ENCODE measurements at places on chromosomes 5 and 9. TPM values are rescaled to one million over a fixed set of nuclear protein-coding genes. Genes with fewer than 3 reads are reported as not detected.

Gene PCDHA1
- not detected for total RNA-seq

Gene TCF7
- 6.5 TPM for total RNA-seq

Gene SEMA5A
- total RNA-seq, result 10.2 TPM

Gene AHRR
- 2.9 TPM for total RNA-seq

Gene BSPRY
- 0.17 TPM for total RNA-seq

Gene SLC36A2
- not detected for total RNA-seq

Gene PCDHA9
- 0.83 TPM for total RNA-seq

Gene COL5A1
- 22.8 TPM for total RNA-seq

Gene MELK
- 10.8 TPM for total RNA-seq

Gene NR4A3
- total RNA-seq, result 0.09 TPM

Gene PCDHA10
- total RNA-seq, result 0.08 TPM

Gene ENTPD8
- 0.83 TPM for total RNA-seq

Gene CD72
- 1.5 TPM for total RNA-seq

Gene RNF20
- 24.8 TPM for total RNA-seq

Gene SETX
- total RNA-seq, result 70.3 TPM

Gene LCN6
- not detected for total RNA-seq

Gene RFESD
- 2.1 TPM for total RNA-seq

Gene LHX3
- not detected for total RNA-seq

Gene FRMD3
- total RNA-seq, result 0.19 TPM

Gene AGXT2
- not detected for total RNA-seq

Gene SLC4A9
- total RNA-seq, result 0.54 TPM

Gene OTULINL
- total RNA-seq, result 0.33 TPM

Gene MYMK
- not detected for total RNA-seq

Gene CAVIN4
- 0.33 TPM for total RNA-seq

Gene TXNDC8
- not detected for total RNA-seq

Gene PCSK1
- total RNA-seq, result not detected

Gene C7
- not detected for total RNA-seq

Gene NIPAL4
- 2.4 TPM for total RNA-seq

Gene NUTM2G
- not detected for total RNA-seq

Gene ECM2
- 2.1 TPM for total RNA-seq

Gene GNA14
- 0.17 TPM for total RNA-seq

Gene HTR1A
- not detected for total RNA-seq

Gene DMRT3
- not detected for total RNA-seq

Gene PKD2L2
- not detected for total RNA-seq

Gene ELOVL7
- 39.2 TPM for total RNA-seq

Gene PCDHA13
- total RNA-seq, result 1.2 TPM

Gene SH2D3C
- under 0.01 TPM for total RNA-seq

Gene NME5
- total RNA-seq, result 1.6 TPM

Gene SLC27A6
- total RNA-seq, result 26.5 TPM

Gene GNE
- 9.7 TPM for total RNA-seq

Gene MAMDC2
- 8.3 TPM for total RNA-seq

Gene GADD45G
- 1.0 TPM for total RNA-seq

Gene MEF2C
- not detected for total RNA-seq

Gene MARCHF11
- not detected for total RNA-seq

Gene TTC23L
- not detected for total RNA-seq

Gene DIAPH1
- 178 TPM for total RNA-seq

Gene SPDL1
- 15.5 TPM for total RNA-seq

Gene LMAN2
- total RNA-seq, result 201 TPM
